ENCODE measurements at places on chromosomes 16 and 17.

GRCh38 chr17:68710035-68710780 lies 109.0 kb upstream of the FAM20A start:
- DNase-seq: no peak

GRCh38 chr17:54882371-54882770 lies 18.3 kb upstream of the TOM1L1 start:
- DNase-seq: no peak

GRCh38 chr17:77610972-77611521 lies 347.5 kb upstream of the TNRC6C start:
- DNase-seq: no peak

DNA sequence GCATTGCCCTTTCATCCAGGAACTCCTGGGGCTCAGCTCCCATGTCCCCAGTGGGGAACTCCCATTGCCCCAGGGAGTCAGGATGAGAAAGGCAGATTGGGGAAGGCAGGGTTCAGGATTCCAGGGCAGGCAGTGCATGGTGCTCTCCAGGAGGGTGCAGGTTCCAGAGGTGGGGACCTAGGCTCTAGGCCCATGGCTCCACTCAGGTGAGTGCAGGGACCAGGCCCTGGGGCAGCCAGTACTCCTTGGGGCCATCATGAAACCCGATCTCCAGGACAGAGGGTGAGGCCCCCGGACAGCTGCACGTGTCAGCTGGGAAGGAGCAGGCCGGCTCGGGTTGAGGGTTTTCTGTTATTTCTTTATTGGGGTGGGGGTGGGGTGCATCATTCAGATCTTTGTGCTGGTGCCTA lies 1.3 kb upstream of the MTSS2 start:
- no peak for DNase-seq

- DNase-seq: no peak
Observed at GRCh38 chr17:48722201-48722907, at the start of gene PRAC1. Gene PRAC1, minus strand, starts transcription at chr17:48722518. Its CDS starts 126 bp downstream, at chr17:48722392.

- DNase-seq: no peak
Observed at GRCh38 chr16:56716761-56717160, 13.2 kb upstream of the NUP93 start.

DNA sequence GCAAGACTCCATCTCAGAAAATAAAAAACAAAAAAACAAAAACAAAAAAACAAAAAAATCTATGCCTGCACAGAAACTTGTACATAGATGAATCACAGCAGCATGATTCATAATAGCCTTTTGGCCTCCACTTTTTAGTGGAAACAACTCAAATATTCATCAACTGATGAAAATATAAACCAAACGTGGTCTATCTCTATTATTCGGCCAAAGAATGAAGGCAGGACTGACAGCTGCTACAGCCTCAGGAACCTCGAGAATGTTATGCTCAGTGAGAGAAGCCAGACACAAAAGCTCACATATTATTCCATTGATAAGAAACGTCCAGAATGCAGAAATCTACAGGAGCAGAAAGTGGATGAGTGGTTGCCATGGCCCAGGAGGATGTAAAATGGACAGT lies 19.8 kb downstream of the PPL start:
- DNase-seq: no peak

GRCh38 chr17:80872001-80872500 lies 119.6 kb upstream of the CHMP6 start:
- no peak for DNase-seq

- DNase-seq: no peak
Observed at GRCh38 chr16:53812914-53813313, 109.0 kb downstream of the FTO start.

DNA sequence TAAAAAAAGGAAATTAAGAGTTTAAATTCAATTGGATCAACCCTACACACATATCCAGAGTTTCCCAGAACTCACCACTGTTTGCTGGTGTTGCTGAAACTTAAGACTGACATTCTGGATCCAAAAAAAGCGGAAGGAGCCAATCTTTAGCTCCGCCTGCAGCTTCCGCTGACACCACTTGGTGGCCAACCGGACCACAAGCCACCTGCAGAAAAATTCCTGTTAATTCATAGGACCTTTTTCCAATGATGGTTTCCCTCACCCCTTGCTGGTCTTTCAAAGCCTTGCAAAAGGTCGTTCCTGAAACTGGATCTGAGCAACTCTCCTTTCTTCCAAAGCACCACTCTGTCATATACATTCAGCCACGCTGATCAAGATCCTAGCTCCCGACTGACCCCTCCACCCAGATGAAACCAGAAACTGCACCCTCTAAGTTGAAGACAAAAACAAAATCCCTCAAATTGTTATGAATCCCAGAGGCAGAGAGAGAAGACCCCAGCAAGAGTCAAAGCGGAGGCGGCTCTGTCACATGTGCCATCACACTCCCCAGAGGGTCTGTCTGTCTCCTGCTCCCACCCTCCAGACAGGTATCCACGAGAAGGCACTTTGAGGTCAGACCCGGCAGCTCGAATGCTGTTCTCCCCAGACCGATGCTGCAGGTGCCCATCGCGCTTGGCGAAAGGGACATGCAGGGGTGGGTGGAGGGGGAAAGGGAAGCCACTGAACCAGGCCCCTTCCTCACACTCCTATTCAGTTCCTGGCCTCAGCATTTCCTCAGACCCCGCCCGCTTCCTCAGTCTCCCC lies 773 bp downstream of the BLTP2 start:
- no peak for DNase-seq

DNA sequence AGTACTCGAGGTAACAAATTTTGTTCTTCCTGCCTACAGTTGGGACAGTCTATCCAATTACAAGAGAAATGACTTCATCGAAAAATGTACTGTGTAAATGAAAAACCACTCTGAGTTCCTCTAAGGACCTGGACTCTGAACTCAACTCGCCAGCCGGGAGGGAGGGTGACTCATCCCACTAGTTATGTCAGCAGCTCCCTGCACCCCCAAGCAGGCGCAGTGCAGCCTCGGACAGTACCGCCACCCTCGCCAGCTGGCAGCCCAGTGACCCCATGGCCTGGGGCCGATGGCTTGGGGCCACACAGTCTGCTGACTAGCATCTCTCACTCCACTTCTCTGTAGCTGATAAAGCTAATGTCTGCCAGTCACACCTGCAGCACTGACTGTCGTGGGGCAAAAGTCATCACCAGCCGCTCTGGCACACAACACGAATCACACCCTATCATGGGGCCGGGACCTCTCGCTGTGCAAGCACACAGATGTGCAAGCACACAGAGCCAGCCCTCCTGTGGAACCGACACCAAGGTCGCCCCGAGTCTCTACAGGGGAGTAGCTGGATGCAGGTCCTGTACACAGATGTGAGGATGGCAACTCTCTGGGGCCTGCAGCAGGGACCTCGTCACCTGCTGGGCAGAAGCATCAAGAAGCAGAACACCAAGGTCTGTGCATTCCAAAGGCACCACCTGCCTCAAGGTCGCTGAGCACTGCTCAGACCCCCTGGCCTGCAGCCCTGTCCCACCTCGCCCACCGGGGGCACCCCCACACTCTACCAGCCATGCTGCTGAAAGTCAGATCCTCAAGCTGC lies 5.7 kb downstream of the CSNK1D start:
- no peak for DNase-seq

GRCh38 chr17:63741143-63741407 lies 524 bp downstream of the STRADA start:
- no peak for DNase-seq

DNA sequence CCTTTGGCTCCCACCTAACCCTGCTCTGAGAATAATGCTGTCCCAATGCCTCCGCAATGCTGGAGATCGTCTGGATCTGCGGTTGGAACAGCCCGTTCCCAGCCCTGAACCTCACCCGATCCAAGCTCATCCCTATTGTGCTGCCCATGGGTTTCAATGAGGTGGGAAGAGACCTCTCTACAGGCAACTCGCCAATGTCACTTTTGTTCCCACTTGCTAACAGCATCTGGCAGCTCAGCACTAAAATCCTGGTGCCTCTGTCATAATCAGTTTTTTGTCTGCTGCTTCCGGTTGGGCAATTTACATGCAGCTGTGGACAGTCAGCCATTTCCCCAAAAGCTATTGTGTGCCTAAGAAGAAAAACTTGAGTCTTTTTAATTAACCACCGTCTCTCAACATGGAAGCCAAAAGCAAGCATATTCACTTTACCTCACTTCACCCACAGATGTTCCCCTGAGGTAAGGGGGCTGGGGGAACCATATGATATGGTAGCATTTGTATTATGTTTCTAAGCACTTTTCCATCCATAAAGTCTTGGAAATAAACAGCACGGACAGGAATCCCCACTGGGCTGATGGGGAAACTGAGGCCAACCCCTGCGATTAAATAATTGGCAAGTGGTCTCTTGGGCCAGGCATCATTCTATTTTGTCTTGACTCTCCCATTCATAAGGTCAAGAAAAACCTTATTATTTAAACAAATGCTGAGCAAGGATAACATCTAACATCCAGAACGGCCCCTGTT lies 159.2 kb upstream of the CDH5 start:
- peak; percentile 19 for DNase-seq

GRCh38 chr16:88482630-88483391 lies 29.7 kb downstream of the ZFPM1 start:
- DNase-seq: no peak

DNA sequence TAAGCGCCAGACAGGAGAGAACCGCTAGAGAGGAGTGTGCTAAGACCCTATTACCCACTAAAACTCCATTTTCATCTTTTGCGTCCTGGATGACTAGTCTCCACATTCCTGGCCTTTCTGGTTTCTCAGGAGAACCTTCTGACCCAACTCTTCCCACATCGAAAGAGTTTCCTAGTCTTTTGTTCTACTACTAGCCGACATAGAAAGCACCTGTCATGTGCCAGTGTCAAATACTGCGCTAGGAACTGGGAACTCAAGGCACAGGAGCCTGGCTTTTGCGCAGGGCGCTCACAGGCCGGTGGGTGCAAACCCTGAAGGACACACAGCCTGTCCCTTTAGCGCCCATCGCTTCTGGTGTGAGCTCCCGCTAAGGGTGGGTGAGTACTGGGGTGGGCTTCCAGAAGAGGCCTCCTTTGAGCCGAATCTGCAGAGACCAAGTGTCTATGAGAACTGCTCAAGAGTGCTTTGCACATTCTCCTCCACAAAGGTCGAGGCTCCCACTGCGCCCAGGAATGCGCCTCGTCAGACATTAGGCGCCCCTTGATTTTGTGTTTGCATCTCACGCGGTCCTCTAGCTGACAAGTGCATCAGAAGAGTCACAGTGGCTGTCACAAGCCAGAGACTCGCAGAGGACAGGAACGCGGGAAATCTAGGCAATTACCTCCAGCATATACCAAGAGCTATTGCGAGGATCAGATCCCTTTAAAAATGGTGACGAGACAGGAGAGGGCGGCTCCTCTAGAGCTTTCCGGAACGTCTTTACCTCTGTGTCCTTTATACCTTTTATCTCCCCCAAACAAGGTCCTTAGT lies 2.0 kb upstream of the PSMB3 start:
- peak; percentile 51 for DNase-seq

DNA sequence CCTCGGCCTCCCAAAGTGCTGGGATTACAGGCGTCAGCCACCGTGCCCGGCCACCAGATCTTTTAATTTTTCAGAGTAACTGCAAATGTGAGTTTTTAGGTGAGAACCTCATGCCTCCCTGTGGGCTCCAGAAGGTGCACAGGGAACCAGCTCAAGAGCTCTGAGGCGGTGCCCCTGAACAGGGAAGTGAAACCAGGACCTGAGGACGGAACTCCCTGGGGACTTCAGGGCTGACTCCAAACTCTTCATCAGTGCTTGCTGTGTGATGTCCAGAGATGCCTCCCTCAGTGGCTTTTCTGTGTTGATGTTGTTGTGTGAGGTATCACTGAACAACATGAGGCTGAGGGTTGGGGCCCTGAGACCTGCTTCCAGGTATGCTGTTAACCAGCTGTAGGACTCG lies 23.8 kb downstream of the SLC12A3 start:
- DNase-seq: no peak

DNA sequence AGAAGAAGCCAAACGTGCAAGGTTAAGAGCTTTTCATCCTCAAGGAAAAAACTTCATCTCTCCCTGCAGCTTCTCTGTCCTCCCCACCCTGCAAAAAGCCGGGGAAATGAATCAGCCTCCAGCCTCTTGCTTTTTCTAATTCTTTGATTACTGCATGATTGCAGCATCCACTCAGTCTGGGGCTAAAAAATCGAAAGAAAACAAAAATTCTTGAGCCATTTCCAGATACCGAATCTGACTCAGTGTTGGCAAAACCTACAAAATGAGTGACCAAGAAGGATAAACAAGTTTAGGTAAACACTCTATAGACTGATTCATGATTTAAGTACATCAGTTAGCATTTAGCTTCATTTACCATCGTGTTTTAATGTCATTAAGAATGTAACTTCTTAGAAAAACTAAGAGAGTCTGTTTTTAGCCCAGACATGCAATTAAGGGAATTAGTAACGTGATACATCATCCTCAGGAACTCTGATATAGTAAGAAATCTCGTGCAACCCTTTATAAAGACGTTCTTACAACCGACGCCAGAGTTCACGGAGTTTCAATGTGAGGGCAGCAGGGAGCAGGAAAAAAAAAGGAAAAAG lies 287.3 kb upstream of the FOXF1 start:
- DNase-seq: no peak

DNA sequence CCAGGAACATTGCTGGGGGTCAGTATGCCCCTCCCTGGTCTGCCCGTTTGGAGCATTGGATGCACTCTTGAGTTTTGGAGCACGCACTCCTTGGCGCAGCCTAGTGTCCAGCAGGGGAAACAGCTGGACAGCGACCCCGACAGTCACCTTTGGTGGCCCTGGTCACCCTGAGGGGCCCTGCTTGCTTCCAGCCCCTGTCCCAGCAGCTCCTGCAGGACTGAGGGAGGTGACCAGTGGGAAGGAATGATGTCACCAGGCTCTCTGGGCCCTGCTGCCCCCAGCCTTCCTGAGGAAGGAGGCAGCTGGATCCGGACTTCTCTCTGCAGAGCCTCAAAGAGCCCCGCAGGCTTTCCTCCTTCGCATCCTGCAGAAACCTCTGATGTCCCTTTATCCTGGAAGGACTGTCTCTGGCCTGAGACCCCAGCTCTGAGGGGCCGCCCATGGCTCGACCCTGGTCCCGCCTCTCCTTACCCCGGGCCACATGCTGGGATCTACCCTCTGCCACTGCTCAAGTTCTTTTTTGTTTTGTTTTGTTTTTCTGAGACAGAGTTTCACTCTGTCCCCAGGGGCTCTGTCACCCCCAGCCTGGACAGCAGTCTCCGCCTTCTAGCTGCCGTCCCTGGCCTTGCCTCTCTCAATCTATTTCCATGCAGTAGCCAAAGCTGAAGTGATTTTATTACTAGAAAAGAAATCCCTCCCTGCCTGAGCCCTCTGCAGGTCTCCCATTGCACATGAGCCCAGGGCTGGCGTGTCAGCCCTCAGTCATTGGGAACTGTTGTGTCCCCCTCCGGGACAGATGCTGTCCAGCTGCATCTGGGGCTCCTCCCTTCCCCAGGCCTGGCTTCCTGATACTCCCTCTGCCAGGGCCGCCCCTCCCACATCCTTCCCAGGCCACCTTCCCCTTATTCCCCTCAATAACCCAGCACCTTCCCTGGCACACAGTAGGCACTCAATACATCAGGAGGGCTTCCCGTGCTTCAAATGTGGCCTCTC lies 11.6 kb downstream of the ZSCAN10 start:
- no peak for DNase-seq

DNA sequence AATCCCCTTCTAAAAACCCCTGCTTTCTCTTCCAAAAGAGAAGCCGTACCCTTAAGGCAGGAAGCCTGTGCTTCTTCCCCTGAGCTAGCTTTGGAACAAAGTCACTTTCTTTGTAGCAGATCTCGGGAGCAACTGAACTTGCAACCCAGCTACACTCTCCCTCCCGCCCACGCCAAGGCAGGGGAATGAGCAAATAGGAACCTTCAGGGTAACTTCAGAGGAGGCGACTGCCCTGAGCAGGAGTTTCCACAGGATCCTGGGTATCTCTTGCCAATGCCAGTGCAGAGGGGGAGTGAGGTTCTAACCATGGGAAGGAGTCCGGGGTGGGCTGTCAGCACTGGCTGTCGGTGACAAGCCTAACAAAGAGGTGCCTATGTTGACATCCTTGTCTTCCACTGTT lies 5.9 kb upstream of the PIRT start:
- DNase-seq: no peak

GRCh38 chr17:6498356-6498755 lies 54.1 kb downstream of the PIMREG start:
- no peak for DNase-seq

Measured in NCI-H1105 (cell line).